ENCODE measurements at places on chromosomes 11 and 22.

GRCh38 chr11:12949453-12949852 is 59.7 kb upstream of the RASSF10 start:
- no peak for DNase-seq

DNA sequence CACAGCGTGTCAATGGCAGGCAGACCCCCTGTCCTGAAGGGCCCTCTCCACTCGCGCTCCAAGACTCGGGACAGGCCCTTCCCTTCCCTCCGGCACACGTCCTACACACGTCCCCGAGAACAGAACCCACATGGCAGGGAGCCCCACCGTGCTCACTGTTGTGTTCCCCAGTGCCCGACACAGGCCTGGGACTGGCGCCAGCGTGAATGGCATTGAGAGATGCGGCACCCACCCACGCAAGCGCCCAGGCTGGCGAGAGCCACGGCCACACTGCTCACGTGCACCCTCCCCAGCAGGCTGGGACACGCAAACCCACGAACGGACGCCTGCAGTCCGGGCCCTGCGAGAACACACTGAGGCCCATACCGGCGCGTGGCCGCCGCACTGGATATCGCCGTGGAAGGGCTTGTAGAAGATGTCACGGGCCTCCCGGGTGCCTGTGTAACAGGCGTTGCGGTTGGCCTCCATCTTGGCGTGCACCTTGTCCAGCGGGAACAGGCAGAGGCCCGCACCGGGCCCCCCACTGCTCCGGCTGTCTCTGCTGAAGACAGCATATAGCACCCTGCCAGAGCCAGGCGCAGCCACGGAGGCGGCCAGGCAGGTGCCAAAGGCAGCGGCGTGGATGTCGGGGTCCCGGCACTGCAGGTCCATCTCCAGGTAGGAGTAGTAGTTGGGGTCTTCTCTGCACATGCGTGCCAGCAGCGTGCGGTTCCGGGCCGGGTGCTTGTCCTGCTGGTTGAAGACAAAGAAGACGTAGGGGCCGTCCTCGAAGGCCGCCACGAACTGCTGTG is 18.1 kb downstream of the PLXNB2 start:
- DNase-seq: no peak

GRCh38 chr11:8415195-8415594 is 151.5 kb upstream of the LMO1 start:
- no peak for DNase-seq

- DNase-seq: no peak
Observed at GRCh38 chr11:94910779-94911178, 62.6 kb downstream of the CWC15 start.

DNA sequence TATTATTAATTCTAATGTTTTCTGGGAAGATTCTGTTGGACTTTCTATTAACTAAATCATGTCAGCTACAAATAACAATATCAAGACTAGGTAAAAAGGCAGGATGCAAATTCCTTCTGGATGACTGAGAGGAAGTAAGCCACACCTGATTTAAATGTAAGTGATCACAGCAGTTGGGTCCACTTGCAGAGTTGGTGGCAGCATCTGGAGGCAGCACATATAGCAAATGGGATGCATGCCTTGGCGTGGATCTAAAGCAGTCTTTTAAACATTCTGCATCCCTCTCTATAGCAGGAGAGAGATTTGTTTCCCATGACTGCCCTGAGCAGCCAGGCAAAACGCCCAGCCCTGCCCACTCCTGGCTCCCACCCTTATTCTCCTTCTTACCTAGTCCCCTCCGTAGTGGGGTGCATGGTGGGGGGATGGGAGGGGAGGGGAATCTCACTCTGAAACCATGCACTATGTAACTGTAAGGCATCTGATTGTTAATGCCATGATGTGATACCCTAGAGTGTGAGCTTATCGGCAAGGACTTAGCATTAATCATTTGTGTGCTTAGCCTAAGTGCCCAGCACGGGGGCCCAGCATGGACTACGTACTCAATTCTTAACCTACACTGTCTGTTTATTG is 130.3 kb downstream of the EFCAB6 start:
- DNase-seq: no peak

DNA sequence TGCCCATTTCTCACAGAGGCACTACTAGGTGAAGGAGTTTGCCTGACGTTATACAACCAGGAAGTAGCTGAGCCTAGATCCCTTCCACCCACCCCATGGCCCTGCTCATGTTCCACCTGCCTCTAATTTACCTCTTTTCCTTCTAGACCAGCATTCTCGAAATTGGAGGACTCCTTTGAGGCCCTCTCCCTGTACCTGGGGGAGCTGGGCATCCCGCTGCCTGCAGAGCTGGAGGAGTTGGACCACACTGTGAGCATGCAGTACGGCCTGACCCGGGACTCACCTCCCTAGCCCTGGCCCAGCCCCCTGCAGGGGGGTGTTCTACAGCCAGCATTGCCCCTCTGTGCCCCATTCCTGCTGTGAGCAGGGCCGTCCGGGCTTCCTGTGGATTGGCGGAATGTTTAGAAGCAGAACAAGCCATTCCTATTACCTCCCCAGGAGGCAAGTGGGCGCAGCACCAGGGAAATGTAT is 14.1 kb downstream of the PIK3IP1 start:
- DNase-seq: no peak

- no peak for DNase-seq
Observed at GRCh38 chr11:119209186-119209585, 3.0 kb downstream of the CBL start.

GRCh38 chr11:79129702-79130101 is 311.1 kb downstream of the TENM4 start:
- DNase-seq: no peak

DNA sequence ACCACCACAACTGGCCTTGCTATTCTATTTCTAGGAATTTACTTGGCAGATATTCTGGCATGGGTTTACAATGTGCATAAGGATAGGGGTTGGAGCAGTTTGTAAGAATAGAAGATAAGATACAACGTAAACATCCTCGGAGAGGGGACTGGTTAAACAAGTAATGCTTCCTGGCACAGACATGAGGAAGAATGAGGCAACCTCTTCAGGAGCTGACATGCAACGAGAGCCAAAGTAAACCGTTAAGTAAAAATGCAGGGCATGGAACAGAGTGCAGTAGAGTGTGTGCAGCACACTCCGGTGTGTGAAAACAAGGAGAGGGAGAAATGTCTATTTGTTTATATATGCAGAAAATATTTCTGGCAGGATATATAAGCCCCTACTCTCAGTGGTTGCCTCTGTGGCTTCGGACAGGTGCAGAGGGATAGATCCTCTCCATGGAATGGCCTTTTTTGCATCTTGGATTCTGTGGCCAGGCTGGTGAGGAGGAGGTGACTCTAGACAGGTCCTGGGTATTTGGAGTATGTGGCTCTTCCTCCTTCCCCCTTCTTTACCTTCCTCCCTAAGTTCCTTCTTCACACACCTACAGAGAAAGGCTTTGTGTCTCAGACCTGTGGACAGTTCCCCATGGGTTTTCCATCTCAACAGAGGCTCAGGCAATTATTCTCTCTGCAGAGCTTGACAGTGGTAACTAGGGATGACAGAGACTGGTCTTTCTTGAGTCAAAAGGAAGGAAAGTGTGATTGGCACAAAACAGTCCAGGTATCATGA is 2.5 kb downstream of the RAB36 start:
- no peak for DNase-seq

- no peak for DNase-seq
Observed at GRCh38 chr11:102761646-102762238, 18.7 kb downstream of the MMP10 start.

DNA sequence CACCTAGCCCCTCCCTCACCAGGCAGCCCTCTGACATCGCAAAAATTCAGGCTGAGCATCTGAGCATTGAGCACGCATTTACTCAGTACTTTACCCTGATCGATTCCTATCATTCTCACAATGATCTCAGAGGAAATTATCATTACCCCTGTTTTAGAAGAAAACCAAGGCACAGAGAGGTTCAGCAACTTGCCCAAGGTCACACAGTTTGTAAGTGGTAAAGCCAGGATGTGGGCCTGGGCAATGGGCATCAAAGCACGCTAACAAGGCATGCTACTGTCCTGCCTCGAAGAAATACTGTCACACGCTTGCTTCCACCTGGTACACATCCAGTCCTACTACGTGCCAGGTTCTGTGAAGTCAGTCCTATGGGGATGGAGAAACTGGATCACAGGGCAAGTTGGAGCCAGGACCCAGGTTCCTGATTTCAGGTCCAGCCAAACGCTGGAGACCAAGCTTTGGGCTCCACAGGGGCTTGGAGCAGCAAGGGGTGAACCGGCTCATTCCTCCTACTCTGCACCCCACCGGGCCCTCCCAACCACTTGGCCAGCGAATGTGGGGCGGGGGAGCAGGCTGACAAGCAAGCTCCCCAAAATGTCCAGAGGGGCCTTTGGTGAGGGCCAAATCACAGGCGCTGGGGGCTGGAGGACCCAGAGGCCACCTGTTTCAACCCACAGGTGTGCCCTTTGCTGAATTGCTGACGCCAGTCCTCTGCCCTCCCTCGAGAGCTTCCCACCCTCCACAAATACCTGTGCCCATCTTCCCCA is 18.2 kb downstream of the KCNJ4 start:
- DNase-seq: no peak
